CD4-positive, alpha-beta T cell treated with Interleukin-1 beta for 1 hour (primary cell): ENCODE measurements at places on chromosomes 13 and 19.

DNA sequence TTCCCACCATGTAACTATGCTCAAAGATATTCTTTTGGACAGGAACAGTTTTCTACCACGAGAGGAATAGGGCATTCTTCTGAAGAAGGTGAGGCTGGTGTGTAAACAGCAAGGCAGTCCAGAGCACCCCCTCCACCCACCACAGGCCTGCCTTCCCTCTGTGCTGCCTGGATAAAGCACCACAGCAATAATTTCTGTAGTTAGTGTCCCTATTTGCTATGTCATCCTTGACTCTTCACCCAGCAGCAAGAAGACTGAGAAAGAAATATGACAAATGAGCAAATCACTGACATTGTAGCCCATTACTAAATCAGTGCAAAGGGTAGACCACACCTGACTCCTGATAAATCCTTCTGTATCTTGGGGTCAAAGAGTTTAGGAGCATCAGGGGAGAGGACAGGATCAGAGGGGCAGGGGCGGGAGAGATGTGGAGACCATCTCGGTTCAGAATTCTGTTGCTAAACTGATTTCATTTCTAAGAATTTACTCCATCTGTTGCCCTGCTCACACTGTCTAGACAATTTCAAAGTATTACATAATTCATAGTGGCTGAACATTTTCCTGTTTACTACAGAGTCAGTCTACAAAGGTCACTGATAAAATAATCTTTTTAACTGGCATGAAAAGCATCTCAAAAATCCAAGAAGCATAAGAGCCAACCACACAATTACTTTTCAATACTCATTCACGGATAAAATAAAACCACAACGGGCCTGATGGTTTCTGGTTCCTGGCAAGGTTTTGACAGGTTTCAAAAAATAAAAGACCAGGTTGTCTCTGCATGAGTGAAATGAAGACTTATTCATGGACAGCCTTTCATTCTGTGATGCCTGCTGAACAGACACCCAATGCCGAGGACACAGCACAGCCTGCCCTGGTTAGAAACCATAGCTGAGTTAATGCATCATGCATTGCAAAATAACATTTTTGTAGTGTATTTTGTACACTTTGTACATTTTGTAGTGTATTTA, 88.4 kb upstream of the IRS2 start:
- no peak for DNase-seq

DNA sequence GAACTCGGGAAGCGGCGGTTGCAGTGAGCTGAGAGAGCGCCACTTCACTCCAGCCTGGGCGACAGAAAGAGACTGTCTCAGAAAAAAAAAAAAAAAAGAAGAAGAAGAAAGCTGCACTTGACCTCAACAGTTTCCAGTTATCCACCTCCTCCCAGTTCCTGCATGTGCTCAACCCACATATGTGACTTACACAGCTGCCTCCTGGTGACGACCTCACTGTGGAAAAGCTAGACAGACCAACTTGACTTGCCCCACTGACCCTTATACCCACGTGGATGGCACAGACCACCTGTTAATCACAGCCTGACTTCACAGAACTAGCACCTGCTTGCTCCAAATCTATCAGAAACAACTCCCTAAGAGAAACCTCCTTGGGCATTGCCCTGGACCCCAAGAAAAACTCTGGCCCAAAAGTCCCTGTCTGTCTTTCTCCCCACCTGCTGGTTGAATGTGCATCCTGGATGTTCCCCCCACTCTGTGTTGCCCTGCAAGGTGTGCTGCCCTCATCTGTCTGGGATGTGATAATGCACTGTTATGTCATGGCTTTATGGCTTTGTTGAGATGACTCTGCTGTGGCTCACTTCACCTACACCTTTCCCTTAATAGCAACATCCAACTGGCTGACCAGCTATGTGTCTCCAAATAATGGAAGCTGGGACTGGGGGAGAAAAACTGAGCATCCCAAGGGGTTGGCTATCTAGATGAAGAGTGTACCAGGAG, 2.8 kb downstream of the ZNF20 start:
- peak; percentile 14 for DNase-seq

DNA sequence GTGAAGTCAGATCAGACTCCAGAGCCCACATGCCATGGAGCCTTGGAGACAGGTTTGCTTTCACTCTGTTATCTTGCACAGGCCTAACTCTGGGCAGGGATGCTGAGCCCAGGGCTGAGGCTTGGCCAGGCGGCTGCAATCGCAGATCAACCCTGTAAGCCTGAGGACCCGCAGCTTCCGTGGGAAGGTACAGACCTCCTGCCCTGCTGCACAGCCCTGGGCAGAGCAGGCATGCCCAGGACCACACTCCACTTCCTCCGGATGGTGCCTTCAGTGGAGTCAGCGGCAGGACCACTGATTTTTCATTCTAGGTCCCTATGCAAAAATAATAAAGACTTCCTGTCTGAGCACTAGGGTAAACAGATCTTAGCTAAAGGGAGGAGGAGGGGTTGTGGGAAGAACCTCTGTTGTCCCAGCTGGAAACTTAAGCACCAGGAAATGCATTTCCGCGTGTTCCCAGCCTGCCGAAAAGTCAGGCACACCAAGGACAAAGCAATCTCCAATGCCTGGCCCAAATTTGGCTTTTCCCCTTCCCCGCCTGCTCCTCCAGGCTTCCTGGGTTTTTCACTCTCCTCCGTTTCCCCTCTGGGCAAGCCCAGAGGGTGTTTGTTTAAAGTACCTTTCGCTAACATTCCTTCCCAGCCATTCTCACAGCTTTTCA, 87.3 kb downstream of the KCTD15 start:
- no peak for DNase-seq

GRCh38 chr13:100826441-100826840, 151.8 kb upstream of the TMTC4 start:
- no peak for DNase-seq

GRCh38 chr19:38036707-38037611, 130.0 kb downstream of the SIPA1L3 start:
- DNase-seq = no peak

DNA sequence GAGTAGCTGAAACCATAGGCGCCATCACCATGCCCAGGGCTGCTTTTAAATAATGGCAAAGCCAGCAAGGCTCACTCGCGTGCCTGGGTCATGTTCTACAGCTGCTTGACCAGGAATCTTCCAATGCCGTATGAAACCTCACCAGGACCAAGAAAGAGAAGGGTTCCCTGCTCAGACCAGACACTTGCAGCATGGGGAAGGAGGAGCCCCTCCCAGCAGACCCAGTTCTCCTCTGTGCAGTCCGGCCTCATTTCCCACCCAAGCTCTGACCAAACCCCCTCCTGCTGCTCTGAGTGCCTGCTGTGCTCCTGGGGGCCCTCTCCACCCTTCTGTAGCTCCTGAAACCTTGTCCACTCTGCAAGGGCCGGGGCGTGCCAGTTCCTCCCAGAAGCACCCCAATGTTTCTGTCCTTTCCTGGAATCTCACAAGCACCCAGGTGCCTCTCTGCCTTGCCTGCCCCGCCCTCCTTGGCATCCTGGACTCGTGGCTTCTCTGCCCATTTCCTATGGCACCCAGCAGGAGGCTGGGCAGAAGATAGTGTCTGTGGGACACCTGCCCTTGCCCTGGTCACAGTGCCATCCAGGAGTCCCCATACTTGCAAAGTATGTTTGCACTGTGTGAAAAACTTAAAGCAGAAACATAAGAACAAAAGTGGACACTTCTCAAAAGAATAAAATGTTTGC, 6.8 kb upstream of the SLC7A9 start:
- DNase-seq = no peak

DNA sequence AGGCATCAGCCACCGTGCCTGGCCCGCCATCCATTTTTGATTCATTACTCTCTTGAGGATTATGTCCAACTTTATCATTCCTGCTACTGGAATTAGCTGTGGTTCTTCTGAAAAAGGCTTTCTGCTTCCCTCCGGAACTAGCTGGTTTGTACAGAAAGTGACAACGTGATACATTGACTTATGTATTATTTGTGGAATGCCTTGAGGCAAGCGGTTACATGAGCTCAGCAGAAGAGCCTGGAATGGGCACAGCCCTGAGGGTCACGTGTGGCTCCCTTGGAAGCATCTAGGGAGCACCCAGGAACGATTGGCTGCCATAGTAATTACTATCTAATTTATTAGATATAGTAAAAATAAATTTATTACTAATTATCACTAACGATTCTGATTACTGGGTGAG, 14.4 kb upstream of the RETN start:
- DNase-seq = no peak

GRCh38 chr19:47239610-47240296, 8.8 kb upstream of the BBC3 start:
- peak; percentile 88 for DNase-seq

DNA sequence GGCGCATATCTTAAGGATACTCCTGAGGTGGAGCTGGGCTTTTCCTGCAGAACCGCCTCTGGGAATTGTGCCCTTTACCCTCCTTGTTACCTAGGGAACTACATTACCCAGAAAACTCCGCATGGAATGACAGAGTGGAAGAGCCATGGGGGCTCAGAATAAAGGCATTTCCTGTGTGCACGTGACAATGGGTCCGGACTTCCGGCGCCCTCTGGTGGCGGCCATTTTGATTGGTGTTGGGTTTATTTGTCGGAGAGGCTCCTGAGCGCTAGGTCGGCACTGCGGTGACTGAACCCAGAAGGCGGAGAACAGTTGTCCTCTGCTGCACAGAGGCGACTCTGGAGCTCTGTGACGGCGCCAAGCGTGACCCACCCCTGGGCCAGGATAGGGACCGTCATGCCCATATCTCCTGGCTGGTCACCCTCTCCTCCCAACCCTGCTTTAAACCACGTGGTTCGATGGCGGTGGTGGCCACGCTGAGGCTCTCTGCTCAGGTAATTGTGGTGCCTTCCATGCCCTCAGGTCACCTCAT, at the start of gene ZNF587B:
Gene ZNF587B, plus strand, starts transcription at position 229 of the 532 bp plus-strand sequence. Its CDS starts 230 bp downstream, at position 459.
- peak; percentile 32 for DNase-seq

- DNase-seq = no peak
These were observed 2.7 kb downstream of the CCDC9 start for GRCh38 chr19:47258895-47259555.

- no peak for DNase-seq
These were observed 1.5 kb downstream of the PPP2R1A start for GRCh38 chr19:52191389-52191788.

GRCh38 chr13:32969516-32969941, 46.7 kb upstream of the KL start:
- DNase-seq = no peak

- DNase-seq = no peak
These were observed 1.5 kb upstream of the ECH1 start for GRCh38 chr19:38833092-38833425.

GRCh38 chr13:101624981-101625380, 172.5 kb downstream of the ITGBL1 start:
- DNase-seq = no peak

DNA sequence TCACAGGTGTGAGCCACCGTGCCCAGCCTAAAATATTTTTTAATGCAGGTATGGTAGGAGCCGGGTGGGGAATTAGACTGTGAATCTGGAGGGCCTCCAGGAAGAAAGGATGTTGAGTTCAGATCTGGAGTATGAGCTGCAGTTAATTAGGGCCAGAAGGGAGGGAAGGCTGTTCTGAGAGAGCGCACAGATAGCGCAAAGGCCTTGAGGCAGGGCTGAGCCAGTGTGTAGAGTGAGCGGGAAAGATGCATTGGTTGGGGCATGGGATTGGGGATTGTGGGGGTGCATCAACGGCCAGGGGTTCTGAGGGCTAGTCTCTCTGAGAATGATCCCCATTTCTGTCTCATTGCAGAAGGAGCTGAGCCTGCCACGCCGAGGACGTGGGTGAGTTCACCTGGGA, 9.7 kb downstream of the MAST3 start:
- DNase-seq = no peak

DNA sequence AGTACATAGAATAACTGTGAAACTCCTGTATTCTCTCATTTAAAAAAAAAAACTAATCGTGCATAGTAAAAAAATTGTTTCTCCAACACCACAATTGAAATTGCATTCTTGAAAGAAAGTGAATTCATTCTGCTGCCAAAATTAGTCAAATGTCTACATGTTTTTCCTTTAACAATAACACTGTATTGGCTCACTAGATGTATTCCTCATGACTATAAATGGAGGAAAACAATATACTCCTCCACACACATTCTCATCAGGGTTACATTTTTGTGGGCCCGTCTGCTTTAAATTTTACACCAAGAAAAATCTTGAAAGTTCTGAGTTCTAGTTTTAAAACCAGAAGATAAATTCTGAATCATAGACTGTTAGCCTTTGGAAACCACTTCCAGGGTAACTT, 233.6 kb downstream of the KLF12 start:
- no peak for DNase-seq

DNA sequence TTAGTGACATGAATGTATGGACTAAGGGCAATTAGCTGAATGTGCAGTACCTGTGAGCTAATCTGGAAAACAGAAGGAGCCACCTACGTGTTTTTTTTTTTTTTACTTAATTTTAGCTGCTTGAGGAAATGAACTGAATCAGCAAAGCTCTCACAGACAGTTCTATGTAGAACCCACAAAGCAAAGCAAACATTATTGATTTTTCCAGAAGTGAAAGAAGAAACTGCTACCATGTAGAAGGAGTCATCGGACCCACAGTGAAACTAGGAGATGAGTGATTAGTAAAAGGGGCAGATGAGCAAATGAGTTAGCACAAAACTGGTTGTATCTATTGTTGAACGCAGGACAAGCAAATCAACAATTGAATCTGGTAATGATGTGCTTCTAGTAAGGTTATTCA, 94.1 kb upstream of the SLC7A1 start:
- DNase-seq = no peak

- DNase-seq = no peak
These were observed 53.5 kb downstream of the TNFSF13B start for GRCh38 chr13:108323031-108323430.

GRCh38 chr19:49151267-49152118, 3.7 kb downstream of the HRC start:
- DNase-seq = peak; percentile 32

DNA sequence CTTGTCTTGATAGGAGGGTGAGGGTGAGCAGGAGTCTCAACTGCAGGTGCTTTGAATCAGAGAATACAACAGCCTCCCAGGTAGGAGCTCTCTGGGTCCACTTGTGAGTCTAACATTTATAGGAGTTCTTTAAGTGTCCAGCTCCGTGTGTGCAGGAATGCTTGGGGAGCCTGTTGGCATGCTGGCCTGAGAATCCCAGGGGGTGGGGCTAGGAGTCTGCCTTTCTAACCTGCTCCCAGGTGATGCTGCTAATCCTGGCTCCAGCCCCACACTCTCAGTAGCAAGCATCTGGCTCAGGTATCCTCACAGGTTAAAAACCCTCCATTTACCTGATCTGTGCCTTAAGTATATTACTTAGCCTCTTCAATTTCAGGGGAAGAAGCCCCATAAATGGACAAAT, 368.9 kb downstream of the RBM26 start:
- DNase-seq = no peak

GRCh38 chr13:39971526-39971925, 316.1 kb downstream of the COG6 start:
- DNase-seq = no peak
